ENCODE measurements at places on chromosomes 11 and 22.
A peak's percentile ranks its signal among the peaks of the same experiment; 100 is the strongest.

- no peak for DNase-seq
Measured at GRCh38 chr22:37187891-37188761, at the start of gene C1QTNF6. Gene C1QTNF6 (minus strand): TSS chr22:37188247. CDS start chr22:37188213, 34 bp downstream.

DNA sequence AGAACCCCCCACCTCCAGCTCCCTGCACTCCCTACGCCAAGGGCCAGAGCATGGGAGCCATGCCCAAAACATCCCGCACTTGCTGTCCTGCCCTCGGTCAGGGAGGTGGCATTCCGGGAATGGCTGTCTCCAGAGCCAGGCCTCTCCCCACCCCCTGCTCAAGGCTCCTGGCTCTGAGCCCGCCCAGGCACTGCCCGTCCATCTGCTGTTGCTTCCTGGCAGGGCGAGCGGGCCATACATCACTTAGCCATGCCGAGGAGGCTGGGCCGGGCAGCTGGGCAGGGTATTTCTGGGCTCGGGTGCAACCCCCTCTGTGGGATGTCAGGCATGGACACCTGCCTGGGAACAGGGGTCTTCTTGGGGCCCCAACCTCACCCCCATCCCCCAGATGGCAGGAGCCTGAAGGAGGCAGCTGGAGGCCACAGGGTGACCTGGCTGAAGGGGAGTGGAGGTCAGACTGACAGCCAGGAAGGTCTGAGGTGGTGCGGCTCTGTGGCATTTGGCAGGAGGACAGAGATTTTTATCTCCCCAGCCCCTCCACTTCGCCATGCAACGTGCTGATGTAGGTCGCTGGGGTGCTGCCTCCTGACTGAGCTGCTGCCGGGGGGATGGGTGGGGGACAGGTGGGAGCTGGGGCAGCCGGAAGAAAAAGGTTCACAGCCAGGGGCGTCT, 8.7 kb upstream of the CABP7 start:
- DNase-seq: no peak

DNA sequence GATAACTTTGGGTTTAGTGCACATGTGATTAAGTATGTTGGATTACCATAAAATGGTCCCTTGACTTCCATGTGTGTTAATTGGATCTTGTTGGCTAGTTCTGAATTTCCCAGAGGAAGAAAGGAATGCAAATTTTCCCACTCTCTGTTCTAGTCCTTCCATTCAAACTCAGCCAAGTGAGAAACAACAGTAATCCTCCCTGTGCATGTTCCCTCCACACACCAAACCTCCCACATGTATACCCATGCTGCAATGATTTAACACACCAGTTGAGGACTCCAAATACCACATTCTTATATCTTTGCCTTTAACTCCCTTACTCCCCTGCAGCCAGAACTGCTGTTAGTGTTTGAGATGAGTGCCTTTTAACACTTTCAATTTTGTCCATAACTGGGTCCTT, 1158.9 kb downstream of the DLG2 start:
- DNase-seq: no peak

- no peak for DNase-seq
Measured at GRCh38 chr11:8658321-8659057, 24.0 kb downstream of the TRIM66 start.

DNA sequence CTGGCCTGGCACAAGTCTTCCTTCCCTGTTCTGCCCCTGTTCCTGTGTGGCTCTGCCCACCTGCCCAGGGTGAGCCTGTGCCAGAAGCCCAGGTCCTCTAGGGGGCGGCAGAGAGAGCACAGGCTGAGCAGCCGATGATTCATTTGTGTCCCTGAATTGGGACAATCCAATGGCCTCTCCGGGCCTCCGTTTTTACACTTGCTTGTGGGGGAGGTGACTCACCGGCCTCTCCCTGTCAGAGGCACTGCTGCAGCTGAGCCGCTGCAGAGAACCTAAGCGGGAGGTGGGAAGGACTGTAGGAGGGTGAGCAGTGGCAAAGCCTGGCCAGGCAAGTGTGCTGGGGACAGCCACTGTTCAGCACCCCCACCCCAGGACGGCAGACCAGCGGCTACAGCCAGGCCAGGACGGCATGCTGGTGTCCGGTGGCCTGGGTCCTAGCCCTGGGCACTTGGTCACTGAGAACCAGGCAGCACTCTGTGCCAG, 65.2 kb upstream of the LMO1 start:
- DNase-seq: peak; percentile 20

DNA sequence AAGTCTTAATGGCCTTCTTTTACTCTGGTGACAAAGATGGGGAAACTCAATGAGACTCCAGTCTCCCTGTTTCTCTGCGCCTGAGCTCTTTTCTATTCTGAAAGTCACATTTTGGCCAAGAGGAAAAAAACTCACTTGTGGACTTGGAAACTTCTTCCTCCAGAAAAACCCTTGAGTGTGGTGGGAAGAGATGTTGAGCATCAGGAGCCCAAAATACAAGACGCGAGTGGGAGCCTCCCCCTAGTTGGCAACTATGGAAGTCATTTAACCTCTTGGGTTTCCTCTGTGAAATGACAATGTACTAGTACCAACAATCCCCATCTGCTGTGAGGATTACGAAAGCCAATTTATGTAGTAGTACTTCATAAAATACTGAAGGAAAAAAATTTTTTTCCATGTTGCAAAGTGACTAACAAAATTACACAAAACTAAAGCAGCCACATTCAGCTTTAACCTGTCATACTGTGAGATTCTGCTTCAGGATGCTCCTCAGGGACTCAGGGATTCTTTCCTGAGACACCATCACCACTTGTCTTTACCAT, 524 bp upstream of the SLC25A17 start:
- DNase-seq: no peak

GRCh38 chr11:15189641-15190365, 75.1 kb downstream of the INSC start:
- peak; percentile 41 for DNase-seq

- no peak for DNase-seq
Measured at GRCh38 chr11:88345408-88345807, 7.9 kb upstream of the CTSC start.

GRCh38 chr22:19863571-19863970, 8.9 kb upstream of the GNB1L start:
- no peak for DNase-seq

GRCh38 chr11:67356864-67357561, 3.7 kb upstream of the POLD4 start:
- peak; percentile 55 for DNase-seq

- DNase-seq: no peak
Measured at GRCh38 chr11:72793076-72793424, 797 bp downstream of the STARD10 start.

GRCh38 chr11:2862395-2863275, 22.9 kb downstream of the CDKN1C start:
- no peak for DNase-seq

DNA sequence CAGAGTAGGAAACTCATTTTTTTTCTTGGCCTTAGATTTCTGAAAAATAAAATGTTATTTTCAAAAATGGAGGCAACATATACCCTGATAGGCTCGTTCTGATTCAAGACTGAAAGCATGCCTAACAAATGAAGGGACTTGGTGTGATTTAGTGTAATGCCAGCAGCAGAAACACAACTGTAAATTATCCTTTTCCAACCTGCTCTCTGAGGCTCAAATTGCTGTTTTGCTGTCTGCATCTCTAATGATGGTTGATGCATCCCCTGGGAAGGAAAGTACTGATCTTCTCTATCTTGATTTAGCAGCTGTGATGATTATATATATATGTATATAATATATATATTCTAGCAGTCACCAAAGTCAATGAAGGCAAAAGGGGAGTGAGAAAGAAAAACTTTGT, 537.2 kb upstream of the API5 start:
- no peak for DNase-seq

GRCh38 chr11:80188076-80188627, 747.3 kb upstream of the TENM4 start:
- DNase-seq: no peak

DNA sequence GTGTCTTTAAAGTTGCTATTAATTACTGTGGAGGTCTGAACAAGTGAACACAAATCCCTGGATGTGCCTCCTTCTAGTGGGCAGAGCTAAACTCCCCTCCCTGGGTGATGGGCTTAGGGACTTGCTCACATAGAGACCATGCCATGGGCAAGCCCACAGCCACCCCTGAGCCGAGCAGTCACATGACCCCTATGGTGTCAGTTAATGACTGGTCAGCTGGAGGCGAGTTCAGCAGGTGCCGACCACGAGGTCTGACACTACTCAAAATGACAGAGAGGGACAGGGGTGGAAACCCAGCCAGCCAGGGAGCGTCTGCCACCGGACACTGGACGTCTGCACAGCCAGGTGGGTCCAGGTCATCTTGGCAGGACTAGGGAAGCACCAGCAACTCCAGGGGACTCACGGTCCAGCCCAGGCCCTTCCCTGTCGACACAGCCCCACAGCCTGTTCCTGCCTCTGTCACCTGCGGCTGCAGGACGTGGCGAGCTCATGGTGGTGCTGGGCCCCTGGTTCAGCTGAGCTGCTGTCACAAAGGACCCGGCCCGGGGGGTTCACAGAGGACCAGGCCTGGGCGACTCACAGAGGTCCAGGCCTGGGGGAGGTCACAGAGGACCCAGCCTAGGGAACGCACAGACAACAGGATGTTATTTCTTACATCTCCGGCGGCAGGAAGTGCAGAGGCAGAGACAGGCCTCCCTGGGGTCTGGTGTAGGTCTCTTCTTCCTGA, 135.0 kb downstream of the BRD1 start:
- DNase-seq: no peak

GRCh38 chr11:10400856-10401255, 54.2 kb upstream of the AMPD3 start:
- no peak for DNase-seq

- DNase-seq: no peak
Measured at GRCh38 chr11:72740060-72740424, 12.2 kb downstream of the ARAP1 start.

DNA sequence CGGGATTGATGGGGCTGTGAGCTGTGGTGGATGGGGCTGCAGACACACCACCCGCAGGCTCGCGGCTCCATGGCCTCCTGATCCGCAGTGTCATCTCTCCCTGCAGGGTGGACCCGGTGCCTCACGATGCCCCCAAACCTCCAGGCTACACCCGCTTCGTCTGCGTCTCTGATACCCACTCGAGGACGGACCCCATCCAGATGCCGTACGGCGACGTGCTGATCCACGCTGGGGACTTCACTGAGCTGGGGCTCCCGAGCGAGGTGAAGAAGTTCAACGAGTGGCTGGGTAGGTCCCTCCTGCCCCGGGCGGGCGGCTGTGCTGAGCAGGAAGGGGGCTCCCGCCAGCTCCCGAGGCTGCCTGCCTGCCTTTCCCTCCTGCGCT, 23.1 kb downstream of the MPPED1 start:
- DNase-seq: no peak
